Omental fat pad (tissue), 4 donors: ENCODE measurements at places on chromosomes 7 and 10.

- DNase-seq: no peak
These were observed 175.8 kb downstream of the TRIL start for GRCh38 chr7:28782362-28782761.

DNA sequence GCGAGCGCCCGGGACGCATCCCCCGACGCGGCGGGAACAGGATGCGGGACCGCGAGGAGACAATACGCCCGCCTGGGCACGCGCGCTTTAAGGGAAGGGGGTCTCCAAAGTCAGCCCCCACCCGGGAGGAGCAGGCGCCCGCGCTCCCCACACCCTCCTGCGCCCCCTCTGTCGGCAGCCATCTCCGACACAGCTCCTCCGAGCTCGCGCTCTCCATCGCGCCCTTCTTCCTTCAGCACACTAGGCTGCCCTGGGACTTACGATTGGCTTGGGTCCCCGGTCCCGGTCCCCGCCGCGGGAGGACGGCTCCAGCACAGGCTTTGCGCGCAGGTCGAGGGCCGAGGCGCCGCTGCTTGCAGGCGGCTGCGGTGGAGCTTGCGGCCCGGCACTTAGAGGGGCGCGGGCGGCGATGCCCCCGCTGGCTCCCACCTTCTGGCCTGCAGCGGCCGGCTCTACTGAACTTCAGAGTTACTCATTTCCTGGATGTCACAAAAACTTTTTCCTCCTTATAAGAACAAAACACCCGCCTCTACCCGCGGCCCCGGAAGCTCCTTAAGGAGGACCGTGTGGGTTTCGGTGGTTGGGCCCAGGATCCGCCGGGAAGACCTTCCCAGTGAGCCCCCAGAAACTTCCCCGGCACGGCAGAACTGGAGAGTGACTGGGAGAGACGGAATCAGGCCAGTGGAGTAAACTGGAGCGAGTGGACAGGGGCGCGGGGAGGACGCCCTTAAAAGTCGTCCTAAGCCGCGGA, at the start of gene ITPRIP:
Gene ITPRIP (minus strand): TSS at position 481 of the 751 bp plus-strand sequence. CDS start 22,414 bp downstream, outside the sequence.
- DNase-seq: peak; percentile 74

- DNase-seq: no peak
These were observed 135.4 kb upstream of the SEMA3D start for GRCh38 chr7:85322252-85322651.

GRCh38 chr7:44346063-44346462, 20.7 kb upstream of the CAMK2B start:
- no peak for DNase-seq

DNA sequence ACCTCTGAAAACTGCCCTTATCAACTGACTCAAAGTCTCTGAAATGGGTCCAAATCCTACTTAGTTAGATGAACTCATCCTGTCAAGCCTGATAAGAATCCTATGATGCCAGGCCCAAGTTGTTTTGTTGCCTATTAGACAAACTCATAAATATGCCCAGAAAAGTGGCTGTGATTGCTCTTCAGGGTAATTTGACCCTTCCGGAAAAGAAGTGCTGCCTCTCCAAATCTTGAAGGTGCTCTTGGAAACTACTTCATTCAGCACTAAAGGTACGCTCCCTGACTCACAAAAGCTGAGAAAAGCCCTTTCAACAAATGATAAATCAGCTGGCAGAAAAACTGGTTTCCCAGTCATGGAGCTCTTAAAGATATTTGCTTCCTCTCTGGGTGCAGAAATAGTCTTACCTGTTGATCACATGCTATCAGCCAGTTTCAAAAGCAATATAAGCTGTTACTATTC, 6.7 kb downstream of the IFIT5 start:
- no peak for DNase-seq

GRCh38 chr7:81031243-81031642, 112.4 kb upstream of the SEMA3C start:
- DNase-seq: no peak

- DNase-seq: no peak
These were observed 117.9 kb upstream of the MACROH2A2 start for GRCh38 chr10:69934768-69935167.

GRCh38 chr7:21948364-21948763, 2.7 kb upstream of the CDCA7L start:
- DNase-seq: no peak

GRCh38 chr7:54189330-54189729, 352.8 kb upstream of the VSTM2A start:
- DNase-seq: no peak

DNA sequence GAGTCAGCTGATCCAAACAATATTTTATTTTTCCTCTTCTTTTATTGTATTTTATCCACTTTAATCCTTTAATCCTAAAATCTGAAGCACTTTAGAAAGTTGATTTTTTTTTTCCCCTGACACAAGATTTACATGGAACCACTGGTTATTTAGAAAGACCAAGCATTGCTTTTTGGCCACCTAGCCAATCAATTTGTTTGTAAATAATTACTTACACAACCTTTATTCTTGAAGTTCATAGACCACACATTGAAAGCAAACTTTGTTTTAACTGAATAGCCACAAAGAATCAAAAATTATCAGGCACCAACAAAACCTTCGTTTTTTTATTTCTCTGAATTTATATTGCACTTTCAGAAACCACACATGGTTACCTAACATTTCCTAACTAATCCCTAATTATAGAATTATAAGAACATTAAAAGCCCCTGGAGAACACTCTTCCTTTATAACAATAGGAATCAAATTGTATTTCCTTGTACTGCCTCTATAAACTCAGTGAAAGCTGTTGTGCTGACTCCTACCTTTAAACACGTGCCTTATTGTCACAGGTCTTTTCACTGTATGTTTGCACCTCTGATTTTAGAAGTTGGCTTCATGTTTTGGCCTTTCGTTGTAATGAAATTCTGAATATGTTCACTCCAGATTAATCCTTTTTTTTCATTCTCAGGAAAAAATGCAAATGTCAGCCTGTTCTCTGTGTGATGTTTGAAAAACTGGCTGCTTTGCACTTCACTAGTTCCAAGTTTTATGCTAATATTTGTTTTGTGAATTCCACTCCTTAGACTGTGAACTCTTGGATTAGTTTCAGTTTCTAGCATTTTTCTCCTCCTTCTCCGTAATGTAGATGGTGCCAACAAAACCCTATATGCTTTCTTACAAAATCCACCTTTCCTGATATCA, 1511.9 kb downstream of the REEP3 start:
- DNase-seq: no peak

GRCh38 chr7:6482307-6482706, 34.6 kb upstream of the DAGLB start:
- DNase-seq: no peak

- DNase-seq: no peak
These were observed 99.7 kb downstream of the TNS3 start for GRCh38 chr7:47482013-47482875.

DNA sequence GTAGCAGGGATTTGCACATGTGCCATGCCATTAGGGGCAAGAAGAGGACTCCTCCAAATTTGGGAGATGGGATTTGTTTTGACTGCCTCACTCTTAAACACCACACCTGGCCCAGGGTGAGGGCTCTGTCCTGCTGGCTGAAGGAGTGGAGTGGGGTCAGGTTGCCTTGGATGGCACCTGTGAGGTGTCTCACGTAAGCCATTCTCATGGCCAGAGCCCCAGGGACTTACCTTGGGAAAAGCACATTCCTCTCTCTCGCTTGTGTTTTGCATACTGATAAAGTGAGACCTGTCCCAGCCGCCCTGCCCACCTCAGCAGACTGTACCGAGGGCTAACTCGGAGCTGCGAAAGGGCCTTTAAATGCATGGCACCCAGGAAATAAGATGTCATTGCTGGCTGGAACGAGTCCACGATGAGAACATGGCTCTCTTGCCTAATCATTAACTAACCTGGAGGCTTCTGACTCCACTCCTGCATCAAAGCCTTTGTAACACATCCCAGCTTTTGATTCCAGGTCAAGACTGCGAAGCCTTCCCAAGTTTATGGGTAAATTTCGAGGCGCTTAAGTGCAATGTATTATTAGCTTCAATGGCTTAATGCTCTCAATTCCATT, 184.0 kb upstream of the RNF32 start:
- no peak for DNase-seq

GRCh38 chr7:79668292-79668691, 214.8 kb upstream of the MAGI2 start:
- DNase-seq: no peak

GRCh38 chr10:62850646-62851045, 34.5 kb upstream of the EGR2 start:
- DNase-seq: no peak

DNA sequence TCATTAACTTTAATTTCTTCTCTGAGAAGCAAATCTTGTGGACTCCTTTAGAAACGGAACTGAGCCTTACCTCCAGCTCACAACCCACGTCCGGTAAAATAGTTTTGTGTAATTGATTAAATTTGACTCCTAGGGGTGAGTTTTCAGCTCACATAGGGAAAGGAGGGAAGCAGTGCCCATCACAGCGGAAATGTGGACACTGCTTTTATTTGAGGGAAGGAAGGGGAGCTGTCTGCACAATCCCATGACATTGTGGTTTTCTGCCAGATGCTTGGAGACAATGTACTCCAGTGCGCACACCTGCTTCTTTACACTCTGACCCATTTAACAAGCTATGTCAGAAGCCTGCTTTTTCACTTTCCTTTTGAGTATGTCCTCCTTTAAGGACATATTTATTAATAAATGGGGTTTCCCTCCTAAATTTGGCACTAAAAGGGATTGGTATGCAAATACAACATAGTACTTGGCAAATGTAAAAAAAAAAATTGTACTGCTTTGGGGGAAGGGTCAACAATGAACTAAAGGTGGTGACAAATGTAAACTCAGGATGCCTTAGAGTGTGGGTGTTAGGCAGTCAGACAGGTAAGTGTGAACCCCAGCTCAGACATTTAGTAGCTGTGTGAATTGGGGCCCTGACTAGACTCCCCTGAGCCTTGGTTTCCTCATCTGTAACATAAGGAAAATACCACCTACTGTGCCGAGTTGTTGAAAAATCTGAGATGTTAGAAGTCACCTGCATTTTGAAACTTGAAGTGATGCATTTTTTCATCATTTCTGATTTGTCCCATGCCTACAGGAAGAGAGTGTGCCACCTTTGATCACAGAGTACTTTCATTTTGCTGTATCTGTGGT, 90.2 kb upstream of the KLF6 start:
- no peak for DNase-seq

GRCh38 chr7:100568896-100569844, 4.5 kb downstream of the SAP25 start:
- no peak for DNase-seq

DNA sequence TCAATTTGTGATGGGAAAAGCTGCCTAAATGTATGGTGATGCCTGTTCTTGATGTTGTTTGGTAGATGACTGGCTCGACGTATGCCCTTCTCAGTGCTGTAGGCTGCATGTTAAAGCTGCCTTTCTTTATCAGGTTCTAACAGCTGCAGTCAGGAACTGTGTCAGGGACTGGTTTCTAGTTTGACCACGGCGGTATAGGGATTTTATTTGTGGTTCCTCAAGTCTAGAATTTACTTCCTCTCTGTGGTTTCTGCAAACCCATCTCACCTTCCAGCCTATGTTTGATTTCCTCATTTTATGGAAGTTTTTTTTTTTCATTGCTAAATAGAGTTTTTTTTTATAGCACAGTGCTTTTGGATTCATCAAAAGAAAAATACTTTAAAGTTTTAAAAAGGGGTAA, 26.5 kb downstream of the LMTK2 start:
- DNase-seq: no peak

DNA sequence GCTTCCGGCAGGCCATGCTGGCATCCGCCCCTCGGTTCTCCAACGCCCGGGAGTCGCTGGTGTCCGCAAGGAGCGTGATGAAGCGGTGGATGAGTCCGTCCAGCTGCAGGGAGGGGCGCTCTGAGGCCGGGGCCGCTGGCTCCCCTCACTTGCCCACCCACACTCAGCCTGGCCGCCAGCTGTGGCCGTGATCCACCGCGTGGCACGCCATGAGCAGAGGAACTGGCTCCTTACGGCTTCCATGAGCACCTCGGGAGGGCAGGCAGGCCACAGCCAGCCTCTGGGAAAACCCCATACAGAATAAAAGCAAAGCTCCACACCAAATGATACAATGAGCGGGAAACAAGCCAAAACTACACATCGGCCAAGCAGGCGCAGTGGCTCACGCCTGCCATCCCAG, 15.5 kb upstream of the MICALL2 start:
- DNase-seq: no peak

DNA sequence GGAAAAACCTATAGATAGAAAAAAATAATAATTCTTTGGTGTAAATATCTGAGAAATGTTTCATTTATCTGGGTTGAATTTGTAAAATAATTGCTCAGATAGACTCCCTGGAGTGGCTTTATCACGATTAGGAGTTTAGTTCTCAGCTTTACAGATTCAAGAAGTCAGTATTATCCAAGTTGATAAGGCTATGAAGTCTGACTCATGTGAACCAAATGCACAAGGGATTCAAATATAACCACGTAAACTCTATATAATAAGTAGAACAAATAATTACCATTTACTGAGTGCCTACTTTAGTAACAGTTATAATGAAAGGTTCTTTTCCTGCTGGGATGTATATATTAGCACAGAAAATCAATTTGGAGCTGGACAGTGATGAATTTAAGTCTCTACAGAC, 290.4 kb downstream of the PRKG1 start:
- DNase-seq: no peak

DNA sequence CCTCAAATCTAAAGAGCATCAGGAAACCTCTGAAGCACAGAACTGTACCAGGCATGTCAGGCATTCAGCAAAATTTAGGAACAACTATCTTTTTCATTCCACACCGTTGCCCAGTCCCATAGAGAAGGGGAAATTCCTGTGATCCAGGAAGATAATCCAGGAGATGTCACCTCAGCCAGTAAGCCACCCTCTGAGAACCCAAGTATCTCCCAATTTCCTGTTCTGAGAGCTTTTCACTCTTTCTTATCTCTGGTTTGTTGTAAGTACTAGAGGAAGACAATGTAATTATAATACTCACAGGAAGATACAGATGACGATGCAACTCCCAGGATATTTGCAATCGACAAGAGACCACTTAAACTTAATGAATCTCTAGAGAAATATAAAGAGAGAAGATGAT, 97.1 kb downstream of the TSPAN12 start:
- DNase-seq: no peak
